ENCODE measurements at places on chromosomes 16 and 17.

DNA sequence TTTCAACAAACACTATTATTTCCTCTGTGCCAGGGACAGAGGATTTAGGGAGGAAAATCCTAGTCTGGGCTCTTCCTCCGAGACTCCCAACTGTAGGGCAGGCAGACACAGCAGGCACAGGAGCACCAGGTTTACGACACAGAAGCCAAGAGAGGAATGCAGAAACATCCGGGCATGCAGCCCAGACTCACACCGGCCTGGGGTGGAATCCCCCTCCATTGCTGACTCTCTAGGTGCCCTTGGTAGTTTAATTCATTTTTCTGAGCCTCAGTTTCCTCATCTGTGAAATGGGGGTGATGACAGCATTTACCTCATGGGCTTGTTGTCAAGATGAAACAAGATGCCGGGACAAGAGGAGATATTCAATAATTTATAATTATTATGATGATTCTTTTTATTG is 14.9 kb downstream of the CA4 start:
- DNase-seq, result no peak

DNA sequence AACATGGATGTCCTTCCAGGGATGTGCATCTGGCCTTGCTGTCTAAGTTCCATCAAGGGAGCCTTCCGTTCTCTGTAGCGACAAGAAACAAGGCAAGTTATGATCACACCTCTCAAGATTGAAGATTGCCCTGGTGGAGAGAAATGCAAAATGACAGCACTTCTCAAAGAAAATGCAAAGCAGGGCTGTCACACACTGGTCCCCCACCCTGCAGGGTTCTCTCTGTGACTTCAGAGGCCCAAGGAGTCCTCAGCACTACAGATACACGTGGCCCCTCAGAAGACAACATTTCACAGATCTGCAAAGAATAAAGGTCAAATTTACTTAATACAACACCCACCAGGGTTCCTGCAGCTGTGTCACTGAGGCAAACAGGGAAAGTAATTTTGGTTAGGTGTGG is 60.7 kb upstream of the TEX2 start:
- DNase-seq, result no peak

- DNase-seq, result no peak
Measured at GRCh38 chr17:29243792-29244191, 2.9 kb upstream of the CRYBA1 start.

DNA sequence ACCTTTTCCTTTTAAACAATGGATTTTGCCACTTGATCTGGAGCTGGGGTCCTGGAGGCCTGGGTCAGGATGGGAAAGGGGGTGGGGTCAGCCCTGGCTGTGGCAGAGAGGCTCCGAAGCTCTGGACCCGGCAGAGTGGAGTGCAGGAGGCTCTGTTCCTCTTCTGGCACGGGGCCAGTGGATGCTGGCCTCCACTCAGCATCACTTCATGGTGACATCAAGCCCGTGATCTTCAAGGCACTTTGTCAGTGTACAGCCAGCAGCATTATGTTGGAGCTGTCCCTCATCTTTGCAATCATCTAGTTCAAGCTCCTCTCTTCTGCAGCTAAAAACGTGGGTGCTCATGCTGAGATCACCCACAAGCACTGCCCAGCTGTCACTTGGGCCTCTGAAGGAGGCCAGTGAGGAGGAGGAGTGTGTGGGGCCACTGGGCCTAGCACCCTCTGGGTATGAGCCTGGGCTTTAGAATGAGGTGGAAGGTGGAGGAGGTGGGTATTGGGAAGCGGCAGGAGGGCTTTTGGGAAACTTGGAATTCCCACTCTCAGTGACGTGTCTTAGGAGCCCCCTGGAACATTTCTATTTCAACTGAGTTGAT is 45.9 kb upstream of the MGAT5B start:
- no peak for DNase-seq

DNA sequence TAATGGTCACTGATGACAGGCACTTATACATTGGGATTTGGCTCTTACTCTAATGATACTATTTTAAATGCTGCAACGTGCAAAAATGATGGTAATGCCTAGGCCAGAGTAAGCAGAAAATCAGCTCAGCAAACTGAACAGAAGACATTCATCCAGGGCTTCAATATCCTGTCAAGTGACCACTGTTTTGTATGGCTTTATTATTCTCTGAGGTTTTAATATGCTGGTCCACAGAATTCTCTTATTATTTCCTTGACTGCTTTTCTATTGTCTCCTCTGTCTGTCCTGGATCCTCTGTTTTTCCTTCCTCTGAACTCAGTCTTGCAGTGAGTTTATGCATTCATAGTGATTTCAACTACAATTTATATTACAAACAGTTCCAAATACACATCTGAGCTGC is 90.8 kb upstream of the PMFBP1 start:
- DNase-seq, result no peak

DNA sequence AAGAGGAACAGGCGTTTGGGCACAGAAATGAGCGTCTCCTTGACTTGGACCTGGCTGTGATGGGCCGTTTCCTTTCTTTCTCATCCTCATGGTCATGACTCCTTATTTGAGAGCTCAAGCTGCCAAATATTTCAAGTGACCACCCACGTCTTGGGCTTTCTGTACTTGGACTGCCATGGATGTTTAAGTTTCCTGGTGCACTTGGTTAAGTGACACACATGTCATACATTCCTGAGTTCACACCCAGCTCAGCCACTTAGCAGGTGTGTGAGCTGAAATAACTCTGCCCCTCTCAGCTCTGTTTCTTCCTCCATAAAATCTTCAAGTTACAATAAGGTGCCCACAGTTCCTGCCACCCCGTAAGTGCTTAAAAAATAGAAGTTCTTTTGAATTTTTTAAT is 114.5 kb downstream of the CLEC16A start:
- DNase-seq, result no peak

DNA sequence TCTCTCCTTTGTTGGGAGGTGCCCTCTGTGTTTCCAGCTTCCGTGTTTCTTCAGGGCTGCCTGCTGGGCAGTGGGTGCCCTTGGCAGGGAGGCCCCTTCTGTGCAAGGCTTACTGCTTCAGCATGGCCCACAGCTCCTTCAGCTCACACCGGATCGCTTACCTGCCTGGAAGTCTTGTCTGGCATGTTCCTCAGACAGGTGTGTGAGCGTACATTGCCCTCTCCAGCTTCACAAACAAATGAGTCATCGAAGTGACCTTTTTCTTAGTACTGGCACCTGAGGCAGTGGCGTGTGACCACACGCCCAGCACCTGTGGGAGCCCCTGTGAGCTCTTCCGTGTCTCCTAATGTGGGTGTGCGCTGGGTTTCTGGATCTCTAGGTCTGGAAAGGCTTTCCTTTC is 3.5 kb downstream of the RAB40C start:
- no peak for DNase-seq

DNA sequence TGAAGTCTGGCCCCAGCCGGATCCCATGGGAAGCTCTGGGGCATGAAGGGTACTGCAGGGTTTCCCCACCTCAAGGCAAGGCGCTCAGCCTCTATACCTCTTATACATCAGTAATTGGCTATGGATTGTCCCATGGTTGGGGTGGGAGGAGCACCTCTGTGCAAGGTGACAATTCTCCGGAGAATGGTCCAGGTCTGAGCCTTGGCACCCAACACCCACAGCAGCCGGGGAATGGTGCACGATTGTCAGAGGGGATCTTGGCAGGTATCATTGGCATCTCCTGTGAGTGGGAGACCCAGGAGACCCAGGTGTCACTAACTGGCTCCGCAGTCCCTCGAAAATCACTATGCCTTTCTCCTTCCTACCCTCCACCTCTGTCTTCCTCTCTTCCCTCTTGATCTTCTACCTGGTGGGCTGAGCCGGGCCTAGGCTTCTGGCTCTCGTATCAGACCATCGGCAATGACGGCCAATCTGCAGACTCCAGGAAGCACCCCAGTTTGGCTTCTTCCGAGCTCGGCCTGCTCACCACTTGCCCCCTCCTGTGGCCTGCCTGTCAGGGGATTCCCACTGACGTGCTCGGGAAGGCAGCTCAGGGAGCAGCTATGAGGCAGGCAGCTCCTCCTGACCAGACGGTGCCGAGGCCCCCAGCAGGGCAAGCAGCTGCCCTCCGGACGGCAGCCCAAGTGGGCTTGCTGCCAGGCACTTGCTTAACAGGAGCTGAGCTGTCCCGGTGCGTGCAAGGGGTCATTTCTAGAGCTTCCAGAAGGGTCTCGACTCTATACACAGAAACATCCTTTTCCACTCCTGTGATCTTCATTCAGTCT is 10.0 kb upstream of the CALB2 start:
- DNase-seq, result no peak

DNA sequence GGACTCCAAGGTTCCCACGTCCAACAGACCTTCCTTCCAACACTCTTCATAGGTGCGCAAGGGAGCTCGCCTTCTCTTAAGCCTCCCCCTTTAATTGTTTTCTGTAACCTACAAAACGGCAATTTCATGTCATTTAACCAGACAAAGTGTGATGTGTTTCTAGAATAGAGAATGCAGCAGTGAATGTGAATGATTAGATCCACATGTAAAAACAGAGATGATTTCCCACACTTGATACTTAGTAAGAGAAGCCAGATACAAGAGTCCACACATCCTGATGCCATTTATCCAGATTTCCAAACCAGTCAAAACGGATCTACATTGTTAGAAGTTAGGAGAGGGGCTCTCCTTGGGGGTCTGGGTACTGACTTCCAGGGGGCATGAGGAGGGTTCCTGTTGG is 89.3 kb downstream of the IRF8 start:
- DNase-seq, result no peak

GRCh38 chr17:82021107-82021899 is 1.4 kb downstream of the CENPX start:
- DNase-seq, result peak; percentile 59

- no peak for DNase-seq
Measured at GRCh38 chr17:71437166-71437565, 683.7 kb upstream of the SOX9 start.

DNA sequence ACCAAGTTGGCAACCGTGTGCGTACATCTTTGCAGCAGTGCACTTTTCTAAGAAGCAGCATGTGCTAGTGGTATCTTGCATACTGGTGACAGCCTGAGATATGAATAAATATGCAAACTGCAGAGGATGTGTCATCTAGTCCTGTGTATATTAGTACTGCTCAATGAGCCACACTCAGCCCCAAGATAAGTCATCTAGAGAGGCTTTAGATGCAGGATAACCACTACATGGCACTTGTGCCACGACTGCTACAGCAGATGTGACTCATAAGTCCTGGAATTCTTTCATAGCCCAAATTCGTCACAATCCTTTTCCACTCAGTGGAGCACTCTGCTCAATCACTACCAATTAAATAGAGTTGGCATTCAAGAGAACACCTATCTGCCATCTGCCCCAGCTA is 171.5 kb downstream of the AXIN2 start:
- no peak for DNase-seq

- no peak for DNase-seq
Measured at GRCh38 chr17:81713556-81714411, 1.7 kb downstream of the SLC25A10 start.

- DNase-seq, result no peak
Measured at GRCh38 chr17:82384730-82385481, 13.3 kb downstream of the UTS2R start.
